ENCODE measurements at places on chromosomes 4 and X. TPM values are rescaled to one million over a fixed set of nuclear protein-coding genes. Genes with fewer than 3 reads are reported as not detected.
A peak's percentile ranks its signal among the peaks of the same experiment; 100 is the strongest.

DNA sequence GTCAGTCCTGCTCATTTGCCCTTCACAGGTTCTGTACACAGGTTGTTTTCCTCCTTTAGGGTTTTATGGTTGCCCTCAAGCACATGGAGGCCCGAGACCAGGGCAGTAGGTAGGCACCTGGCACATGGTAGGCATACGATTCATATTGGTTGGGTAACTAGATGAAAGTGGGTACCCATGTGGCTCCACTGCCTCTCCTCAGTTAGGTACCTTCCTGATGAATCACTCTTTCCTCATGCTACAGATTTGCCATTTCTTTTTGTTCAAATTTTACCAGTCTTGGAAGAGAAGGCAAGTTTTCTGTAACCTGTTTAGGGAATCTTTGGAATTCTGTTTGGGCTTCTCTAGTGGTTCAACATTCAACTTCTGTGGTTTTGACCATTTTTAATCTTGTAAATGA, 121.3 kb downstream of the FHIP1A start:
- peak; percentile 67 for DNase-seq

DNA sequence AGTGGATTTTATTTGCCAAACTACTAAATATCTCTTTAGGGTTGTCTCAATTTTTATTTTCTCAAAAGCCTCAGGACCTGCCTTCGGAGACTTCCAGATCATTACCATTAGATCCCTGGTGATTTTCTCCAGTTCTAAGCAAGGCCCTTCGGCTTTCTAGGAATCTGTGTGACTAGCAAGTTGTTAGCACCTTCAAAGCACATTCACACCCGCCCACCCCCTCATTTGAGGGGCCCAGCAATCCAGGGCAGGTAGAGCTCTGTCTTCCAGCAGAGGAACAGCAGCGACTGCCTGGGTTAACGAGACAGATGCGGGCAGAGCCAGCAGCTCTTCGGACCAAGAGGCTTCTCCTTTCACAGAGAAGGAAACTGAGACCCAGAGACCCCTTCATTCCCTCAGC, 2.0 kb downstream of the WDR1 start:
- no peak for DNase-seq

GRCh38 chrX:118976599-118977340, 2.4 kb downstream of the LONRF3 start:
- DNase-seq, result peak; percentile 5

DNA sequence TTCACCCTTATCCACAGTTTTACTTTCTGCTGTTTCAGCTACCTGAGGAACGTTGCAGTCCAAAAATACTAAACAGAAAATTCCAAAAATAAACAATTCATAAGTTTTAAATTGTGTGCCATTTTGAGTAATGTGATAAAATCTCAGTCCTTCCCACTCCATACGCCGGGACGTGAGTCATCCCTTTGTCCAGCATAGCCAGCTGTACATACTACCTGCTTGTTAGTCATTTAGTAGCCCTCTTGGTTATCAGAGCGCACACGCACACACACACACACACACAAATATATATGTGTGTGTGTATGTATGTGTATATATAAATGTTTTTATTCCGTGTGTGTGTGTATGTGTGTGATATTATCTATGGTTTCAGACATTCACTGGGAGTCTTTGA, 4.8 kb upstream of the CCSER1 start:
- peak; percentile 83 for DNase-seq

GRCh38 chr4:109465069-109465468, 31.5 kb downstream of the SEC24B start:
- DNase-seq, result no peak

DNA sequence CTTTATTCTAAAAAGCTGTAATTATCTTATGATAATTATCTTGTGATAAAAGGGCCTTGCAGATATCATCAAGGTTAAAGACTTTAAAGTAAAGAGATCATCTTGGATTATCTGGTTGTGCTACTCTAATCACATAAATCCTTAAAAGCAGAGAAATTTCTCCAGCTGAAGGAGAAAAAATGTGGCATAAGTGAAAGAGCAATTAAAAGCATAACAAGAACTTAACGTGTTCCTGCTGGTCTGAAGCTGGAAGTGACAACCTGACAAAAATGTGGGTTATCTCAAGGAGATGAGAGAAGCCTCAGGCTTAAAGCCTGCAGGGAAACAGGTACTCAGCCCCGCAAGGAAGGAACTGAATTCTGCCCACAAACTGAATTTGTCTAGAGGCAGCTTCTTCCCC, 449.1 kb upstream of the NDST4 start:
- DNase-seq, result no peak

DNA sequence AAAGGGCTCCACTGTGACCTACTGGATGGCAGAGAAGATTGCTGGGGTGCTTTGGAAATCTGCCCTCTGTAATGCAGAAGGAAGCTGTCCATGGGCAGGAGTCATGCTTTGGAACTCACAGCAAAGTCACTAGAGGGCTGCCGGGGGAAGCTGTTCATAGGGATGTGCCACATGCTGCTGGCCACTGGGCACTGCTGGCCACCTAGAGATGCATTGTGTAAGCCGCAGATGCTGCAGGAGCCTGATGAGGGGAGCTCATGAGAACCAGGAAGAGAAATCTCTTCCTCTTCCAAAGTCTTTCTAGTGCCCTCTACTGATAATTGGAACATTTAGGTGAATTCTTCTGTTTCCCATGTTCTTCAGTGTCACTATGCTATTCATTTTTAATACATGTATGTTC, 31.2 kb upstream of the UXT start:
- DNase-seq, result no peak

DNA sequence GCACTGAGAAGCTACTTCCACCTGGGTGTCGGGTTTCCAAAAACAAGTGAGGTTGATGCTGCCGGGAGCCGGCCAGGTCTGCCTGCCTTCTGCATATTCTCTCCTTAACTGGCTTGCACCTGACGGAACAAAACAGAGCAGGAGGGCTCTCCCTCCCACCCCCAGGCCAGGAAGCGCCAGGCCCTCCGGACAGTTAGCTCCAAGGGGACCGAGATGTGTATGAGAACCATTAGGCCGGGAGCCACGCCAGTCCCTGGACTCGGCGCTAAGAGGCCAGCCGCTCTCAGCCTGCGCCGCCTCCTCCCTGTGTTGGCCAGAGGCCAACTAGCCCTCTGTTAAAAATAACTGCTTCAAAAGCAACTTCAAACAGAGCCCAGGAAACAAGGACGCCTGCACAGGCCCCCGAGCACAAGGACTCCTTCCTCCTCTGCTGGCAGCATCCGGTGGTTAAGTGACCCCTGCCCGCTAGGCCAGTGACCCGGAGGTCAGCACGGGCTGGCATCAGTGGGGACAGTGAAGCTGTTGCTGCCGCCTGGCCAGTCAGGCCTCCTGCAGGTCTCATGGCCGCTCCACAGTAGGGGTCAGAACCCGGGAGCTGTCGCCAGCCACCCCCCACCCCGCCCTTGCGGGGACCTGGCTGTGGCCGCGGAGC, 107.9 kb downstream of the ABLIM2 start:
- DNase-seq, result no peak

GRCh38 chr4:156838761-156839160, 132.8 kb downstream of the PDGFC start:
- no peak for DNase-seq

DNA sequence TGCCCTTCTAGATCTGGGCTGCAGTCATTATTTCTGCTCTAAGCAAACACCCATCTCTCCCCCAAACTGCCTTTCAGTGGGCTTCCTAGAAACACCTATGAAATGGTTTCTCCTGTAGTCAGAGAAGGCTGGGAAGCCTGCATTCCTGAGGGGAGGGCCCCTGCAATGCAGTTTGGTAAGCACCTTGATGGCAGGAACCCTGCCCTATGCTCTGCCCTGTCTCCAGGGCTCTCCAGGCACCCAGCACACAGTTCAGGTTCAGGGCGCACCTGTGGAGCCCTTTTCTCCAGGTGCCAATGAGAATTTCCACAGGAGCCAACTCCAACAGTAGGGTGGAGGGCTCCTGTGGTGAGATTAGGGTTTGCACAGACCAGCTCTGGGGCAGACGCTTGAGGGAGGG, 69.1 kb upstream of the FBXW7 start:
- no peak for DNase-seq

DNA sequence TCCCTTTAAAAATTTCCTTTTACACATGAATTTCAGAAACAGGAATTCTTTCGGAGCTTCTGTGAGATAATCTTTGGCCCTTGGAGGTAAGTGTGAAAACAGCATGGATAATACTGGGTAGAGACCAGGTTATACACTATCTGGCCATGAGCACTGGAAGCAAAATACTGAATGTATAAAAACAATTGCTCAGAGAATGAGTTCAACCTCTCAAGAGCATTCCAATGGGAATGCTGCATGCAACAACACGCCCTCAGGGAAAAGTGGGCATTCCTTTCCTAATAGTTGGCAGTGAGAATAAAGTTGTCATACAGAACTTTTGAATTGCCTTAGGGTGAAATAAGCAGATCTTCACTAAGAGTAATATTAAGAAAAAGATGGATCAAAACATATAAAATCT, 574.8 kb upstream of the DIPK2B start:
- peak; percentile 92 for DNase-seq

- DNase-seq, result peak; percentile 56
Observed at GRCh38 chrX:135581496-135581895, 61.0 kb downstream of the INTS6L start.

GRCh38 chr4:148651991-148652390, 209.8 kb upstream of the NR3C2 start:
- no peak for DNase-seq

DNA sequence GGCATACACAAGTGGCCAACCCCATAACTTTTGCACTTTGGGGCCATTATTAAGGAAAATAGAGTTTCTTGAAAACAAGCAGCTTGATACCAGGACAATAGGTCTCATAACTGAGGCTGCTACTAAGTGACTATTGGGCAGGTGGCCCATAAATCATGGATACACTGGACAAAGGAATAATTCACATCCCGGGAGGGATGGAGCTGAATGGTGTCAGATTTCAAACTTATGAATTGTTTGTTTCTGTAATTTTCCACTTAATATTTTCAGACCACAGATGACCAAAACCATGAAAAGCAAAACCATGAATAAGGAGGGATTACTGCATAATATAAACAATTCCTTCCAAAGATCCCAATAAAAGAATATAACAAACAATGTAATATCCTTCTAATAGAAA, 114.4 kb downstream of the WDFY3 start:
- DNase-seq, result no peak

DNA sequence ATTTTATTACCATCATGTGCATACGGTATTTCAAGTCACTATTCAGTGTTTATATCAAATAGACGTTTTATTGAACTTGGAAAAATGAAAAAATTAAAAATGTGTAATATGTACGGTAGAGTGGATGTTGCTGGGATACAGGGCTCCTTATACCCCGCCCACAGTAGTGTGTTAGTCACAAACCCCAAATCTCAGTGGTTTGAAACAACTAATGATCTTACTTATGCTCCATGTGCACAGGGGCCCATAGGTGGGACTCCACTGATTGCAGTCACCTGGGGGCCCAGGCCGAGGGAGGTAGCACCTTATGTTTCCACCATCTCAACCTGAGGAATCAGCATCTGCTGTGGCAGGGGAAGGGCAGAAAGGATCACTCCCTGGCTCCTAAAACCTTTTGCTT, 18.1 kb downstream of the LSM6 start:
- no peak for DNase-seq

- DNase-seq, result peak; percentile 7
Observed at GRCh38 chrX:119880076-119880475, 8.4 kb downstream of the NDUFA1 start.

DNA sequence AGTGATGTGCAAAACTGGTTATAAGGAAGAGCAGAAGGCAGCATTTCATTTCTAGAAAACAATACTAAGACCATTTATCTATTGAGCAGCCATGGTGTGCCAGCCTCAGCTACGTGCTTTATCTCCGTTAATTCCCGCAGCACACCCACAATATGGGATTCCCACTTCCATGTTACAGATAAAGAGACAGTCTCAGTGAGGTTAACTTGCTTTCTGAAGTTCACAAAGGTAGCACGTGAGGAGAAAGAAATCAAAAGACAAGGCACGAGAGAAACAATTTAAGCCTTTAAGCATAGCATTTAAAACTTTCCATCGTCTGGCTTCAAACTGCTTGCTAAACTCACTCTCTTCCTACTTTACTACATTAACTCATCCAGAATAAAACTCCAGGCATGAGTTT, 8.0 kb upstream of the RPL34 start:
- no peak for DNase-seq

DNA sequence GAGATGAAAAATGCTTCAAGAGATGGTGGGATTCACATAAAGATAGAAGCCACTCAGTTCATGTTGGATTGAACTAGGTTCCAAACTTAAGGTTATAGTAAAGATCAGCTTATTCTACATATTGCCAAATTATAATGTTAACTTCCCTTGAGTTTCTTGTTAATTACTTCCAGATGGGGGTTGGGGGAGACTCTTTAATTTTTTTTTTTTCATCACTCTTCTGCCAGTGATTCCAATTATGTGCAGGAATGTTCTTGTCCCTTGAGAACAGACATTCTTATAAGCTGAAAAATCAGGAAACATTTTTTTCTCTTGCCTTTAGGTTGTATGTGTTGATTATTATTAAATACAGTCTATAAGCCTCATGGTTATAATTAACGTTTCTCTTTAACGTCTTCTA, 30.0 kb downstream of the MND1 start:
- no peak for DNase-seq

DNA sequence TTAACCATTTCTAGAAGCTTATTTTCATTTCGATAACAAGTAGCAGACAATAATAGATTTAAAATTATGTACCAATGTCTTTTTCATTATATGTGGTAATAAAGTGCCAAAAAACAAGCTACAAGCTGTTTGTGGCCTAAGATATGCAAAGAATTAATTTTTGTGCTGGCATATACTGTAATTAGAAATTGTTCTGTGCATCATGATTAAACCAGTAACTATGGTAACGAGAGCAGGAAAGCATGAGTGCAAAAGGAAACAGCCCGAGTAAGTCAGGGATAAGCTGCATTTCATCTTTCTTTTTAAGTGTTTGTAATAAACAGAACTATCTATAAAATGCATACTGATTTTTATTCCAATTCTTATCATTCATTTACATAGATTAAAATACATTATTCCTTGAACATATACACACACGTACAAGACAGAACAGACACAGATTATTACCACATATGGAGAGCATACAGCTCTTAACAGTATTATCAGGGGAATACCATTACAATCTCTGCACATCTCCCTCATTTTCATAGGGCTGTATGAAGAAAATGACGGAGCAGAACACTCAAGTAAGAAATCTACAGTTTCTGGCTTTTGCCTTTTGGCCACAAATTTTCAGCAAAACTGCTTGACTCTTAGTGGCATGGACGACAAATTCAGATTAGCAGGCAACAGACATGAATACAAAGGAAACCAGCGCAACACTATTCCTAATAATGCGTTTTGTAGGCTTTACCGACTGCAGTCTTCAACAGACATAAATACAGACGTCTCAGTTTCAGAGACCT, 121.3 kb upstream of the WDR17 start:
- no peak for DNase-seq

GRCh38 chr4:12689457-12689856, 794.7 kb downstream of the RAB28 start:
- DNase-seq, result peak; percentile 31

DNASE1L1 gene
- 38.7 TPM for total RNA-seq

APLN gene
- total RNA-seq, result under 0.01 TPM

XAGE3 gene
- total RNA-seq, result not detected

CXCL5 gene
- total RNA-seq, result 0.51 TPM

SYTL4 gene
- 0.77 TPM for total RNA-seq

MEPE gene
- total RNA-seq, result not detected

GYPB gene
- not detected for total RNA-seq

GYPE gene
- total RNA-seq, result not detected

CT55 gene
- not detected for total RNA-seq

ARAP2 gene
- total RNA-seq, result 46.3 TPM

FAM13A gene
- 6.0 TPM for total RNA-seq

SORCS2 gene
- under 0.01 TPM for total RNA-seq
